ENCODE measurements at places on chromosomes 3 and 15. TPM values are rescaled to one million over a fixed set of nuclear protein-coding genes. Genes with fewer than 3 reads are reported as not detected.

DNA sequence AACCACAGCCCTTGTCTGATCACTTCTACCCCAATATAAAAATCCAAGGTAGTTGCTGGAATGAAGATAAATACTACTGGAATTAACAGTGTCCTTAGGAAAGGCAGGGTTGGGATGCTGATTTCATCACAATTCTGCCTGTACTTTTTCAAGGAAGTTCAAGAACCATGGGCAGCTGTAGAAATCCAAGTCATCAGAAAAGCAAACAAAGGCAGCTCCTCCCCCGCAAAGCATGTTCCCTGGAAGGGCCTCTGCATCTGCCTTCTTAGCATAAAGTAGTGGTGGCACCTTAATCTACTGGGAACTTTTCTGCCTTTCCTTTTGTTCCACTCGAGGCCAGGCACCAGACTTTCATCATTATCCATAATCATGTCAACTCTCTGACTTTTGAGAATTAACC is 54.4 kb downstream of the ERC2 start:
- DNase-seq: no peak

Gene ZCWPW2
- 2.2 TPM for total RNA-seq

GRCh38 chr3:183688874-183689273 is 8.7 kb upstream of the YEATS2 start:
- no peak for DNase-seq

DNA sequence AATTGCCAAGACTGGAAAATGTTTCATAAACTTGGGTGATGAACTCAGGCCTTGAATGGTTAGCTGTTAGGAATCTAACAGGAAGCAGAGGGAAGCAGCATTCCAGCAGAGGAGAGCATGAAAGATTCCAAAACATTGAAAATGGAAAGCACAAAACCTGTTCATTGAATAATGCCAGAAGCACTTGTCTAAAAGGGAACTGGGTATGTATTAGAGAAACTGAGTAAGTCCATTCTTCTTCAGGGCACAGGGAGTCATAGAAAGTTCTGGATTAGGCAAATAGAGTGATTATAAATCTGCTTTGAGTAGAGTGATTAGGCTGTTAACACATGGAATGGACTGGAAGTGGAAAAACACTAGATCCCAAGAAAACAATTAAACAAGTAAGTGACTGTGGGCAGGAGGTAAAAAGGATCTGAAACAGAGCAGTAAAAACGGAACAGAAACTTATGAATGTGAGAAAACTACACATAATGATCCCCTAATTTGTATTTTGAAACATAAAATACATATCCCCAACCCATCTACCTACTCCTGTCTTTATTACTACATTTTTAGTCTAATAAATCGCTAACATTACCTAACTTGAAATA is 343.4 kb downstream of the TBC1D5 start:
- no peak for DNase-seq

DNA sequence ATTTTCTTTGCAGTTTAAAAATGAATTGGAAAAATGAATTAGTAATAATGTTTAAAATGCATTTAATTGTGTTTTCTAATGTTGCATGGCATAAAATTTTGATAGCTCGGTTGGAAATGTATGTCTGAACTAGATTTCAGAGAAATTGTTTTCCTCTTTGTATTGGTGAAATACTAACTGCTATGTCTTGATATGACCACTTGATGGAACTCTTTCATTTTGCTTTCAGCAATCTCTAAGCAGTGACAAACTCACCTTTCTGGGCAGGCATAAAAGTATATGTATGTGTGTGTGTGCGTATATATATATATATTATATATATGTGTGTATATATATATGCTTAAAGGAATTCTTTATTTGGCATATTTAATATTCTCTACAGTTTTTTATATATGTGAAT is 239.3 kb upstream of the ZNF717 start:
- DNase-seq: no peak

DNA sequence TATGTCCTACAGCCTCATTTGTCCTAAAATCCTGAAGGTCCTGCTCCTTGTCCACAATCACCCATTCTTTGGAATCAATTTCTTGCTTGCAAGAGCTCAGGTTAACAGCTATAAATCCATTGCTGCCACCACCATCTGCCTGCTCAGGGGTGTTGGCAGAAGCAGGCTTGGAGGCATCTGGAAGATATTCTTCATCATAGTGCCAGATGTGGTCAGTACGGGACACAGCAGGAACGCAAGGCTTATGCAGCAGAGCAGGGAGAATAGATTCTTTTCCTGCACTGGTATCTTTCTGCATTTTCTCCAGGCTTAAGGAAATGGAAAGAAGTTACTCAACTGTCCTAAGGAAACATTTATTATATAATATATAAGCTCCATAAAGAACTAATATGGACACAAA is 38.5 kb upstream of the CDAN1 start:
- DNase-seq: no peak

- peak; percentile 31 for DNase-seq
Observed at GRCh38 chr3:134874737-134875413, 79.8 kb downstream of the EPHB1 start.

GRCh38 chr15:36594556-36595090 is 15.2 kb downstream of the CDIN1 start:
- DNase-seq: no peak

Gene RLBP1
- total RNA-seq: not detected

Gene NME9
- not detected for total RNA-seq

GRCh38 chr3:72892081-72892775 is 4.4 kb downstream of the GXYLT2 start:
- no peak for DNase-seq

GRCh38 chr3:74623261-74623836 is 8.9 kb upstream of the CNTN3 start:
- DNase-seq: no peak

DNA sequence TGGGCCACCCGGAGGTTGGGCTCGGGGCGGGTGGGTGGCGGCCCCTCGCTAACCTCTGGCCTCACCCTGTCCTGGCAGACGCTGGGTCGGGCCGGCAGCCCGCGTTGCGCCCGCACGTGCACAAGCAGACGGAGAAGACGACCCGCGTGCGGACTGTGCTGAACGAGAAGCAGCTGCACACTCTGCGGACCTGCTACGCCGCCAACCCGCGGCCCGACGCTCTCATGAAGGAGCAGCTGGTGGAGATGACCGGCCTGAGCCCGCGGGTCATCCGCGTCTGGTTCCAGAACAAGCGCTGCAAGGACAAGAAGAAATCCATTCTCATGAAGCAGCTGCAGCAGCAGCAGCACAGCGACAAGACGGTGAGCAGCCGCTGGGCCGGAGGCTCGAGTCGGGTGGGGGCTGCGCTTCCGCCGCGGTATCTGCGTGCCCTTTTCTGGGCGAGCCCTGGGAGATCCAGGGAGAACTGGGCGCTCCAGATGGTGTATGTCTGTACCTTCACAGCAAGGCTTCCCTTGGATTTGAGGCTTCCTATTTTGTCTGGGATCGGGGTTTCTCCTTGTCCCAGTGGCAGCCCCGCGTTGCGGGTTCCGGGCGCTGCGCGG is 3.7 kb downstream of the ISL2 start:
- DNase-seq: no peak

DNA sequence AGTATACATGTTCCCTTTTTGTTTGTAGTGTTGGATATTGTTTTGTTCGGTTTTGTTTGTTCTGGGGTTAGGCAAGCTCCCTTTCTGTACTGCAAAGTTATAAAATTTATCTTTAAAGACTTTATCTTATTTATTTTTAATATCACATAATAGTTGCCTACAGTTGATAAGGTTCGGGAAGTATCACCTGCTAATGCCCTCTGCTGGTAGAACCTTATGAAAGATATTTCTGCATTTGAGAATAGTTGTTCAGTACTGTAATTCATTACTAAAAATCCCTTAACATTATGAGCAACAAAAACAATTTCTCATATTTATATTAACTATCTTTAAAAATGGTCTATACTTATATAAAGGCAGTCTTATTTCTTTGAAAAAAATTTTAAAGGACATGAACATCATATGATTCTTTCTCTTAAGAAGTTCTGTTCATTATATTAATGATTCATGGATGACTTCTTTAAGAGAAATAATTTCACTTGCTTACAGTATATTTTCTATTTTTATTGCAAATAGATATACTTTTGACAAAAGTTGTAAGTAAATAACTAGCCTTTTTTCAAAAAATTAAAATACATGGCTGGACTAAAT is 1126.8 kb downstream of the SI start:
- no peak for DNase-seq

DNA sequence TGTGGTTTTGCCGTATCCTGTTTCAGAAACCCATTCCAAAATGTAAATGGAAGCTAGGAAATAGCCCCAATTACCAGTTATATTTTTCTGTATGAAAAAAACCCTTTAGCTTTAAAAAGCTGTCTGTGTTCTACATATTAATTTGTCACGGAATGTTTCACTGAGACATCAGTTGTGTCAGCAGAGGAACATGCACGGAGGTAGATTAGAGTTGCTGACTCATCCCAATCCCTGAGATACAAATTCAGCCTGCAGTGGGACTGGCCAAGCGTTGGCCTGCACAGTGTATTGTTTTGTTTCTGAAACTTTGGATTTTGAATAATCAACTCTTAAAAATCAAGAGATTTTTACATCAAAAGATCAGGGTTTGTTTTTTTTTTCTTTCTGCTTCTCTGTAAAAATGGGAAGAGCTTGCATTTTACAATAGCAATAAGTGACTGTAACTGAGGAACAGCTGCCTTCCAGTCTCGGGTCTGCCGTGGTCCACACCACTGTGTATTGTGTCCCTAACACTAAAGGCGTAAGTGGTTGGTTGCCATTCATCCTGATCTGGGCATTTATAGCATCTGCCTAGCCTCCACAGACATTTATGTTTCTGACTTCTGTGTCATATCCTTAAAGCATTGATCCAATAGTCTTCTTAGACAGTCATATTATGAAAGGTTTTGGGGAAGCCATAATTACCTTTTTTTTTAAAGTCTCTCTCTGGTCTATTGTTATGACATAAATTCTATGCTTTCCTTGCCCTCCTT is 218.1 kb downstream of the ADAMTSL3 start:
- no peak for DNase-seq

GRCh38 chr15:39713846-39714245 is 68.8 kb downstream of the FSIP1 start:
- DNase-seq: no peak

Gene SERPINI1
- 7.1 TPM for total RNA-seq

- no peak for DNase-seq
Observed at GRCh38 chr15:31161951-31162350, 60.4 kb upstream of the TRPM1 start.

- no peak for DNase-seq
Observed at GRCh38 chr15:57298843-57299550, 77.3 kb upstream of the CGNL1 start.

DNA sequence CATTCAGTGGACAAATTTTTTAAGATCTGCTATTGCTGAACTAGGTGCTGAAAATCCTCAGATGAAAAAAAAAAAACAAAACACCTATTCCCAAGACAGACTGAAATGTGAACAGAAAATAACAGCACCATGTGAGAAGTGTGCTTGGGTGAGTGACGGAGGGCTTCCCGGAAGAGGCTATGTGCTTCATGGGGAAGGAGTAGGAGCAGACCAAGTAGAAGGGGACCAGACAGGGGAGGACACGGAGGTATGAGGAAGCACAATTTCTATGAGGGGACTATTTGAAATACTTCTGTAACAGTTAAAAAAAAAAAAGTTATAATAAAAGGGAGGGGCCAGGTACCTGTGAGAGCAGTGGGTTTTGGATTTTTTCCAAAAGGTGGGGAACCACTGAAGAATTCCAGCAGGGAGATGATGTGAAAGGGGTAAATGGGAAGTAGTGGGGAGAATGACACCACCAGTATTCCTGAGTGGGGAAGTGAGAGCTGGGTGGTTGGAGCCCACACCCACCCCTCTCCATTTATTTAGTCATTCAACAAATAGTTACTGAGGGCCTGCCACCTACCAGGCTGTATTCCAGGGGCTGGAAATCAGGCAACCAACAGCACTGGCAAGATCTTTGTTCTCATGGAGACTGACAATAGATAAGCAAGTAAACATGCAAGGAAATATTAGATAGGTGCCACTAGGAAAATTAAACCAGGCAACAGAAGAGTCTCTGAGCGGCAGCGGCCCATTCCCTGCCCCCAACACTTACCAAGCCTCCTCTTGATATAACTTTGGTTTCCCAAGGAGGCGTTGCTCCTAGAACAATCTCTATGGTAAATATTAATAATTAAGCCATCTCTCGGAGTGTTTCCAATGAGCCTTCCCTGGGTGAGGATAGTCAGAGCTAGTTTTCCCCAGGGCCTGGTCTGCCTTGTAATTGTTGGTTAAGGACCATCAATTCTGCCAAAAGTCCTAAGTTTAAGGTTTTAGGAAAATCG is 3.8 kb upstream of the USP3 start:
- no peak for DNase-seq

DNA sequence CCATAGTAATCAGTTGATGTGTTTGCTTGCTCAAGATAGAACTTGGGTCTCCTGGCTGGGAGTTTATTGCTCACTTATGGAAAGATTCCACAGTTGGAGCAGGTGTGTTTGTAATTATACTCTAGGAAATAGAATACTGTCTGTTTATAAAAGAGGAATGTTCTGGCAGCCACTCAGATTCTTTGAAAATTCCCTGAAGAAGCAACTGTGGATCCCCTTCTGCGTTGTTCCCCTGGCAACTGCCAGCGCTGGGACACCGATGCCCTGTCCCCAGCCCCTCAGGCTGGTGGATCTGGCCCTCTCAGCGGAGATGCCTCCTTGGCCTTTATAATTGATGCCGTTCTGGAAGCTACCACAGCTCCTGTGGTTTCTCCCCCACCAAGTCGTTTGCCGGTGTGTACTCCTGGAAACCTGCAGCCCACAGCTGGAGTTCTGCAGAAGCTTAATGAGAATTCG is 225.9 kb downstream of the ITPR1 start:
- DNase-seq: no peak

- DNase-seq: no peak
Observed at GRCh38 chr3:112314649-112315048, 18.3 kb upstream of the CD200 start.

GRCh38 chr3:58384381-58385090 is 49.1 kb downstream of the PDHB start:
- DNase-seq: no peak

Gene SH3GL3
- 0.91 TPM for total RNA-seq

Gene DLEC1
- 0.13 TPM for total RNA-seq

GRCh38 chr3:182007441-182007840 is 295.7 kb downstream of the SOX2 start:
- no peak for DNase-seq

DNA sequence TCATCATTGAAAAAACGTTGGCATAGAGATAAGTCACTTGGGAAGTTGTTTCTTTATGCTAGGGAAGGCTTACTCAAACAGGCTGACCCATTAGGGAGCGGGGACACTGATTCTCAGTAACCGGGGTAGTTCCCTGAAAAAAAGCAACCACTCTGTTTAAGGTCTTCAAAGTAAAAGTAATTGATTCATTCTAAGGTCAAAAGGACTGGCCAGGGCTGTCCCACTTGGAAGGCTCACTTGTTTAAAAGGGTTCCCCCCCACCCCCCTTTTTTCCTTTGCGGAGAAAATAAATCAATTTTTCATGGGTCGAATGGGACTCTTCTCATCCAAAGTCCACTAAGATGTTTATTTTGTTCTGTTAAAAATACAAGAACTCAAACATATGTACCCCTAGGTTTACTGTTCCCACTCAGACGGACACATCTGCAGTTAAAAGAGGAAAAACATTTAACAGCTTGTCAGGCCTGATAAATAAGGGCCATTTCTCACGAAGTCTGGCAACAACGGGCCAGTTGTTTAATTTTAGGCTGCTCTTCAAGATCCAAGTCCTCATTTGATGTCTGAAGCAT is 53.0 kb downstream of the ARHGEF3 start:
- DNase-seq: no peak

Gene EBLN2
- total RNA-seq: 2.5 TPM

Measured in heart left ventricle (tissue), 16 donors.